Hepatocyte (in vitro differentiated cells): ENCODE measurements at places on chromosomes 2 and 18. TPM values are rescaled to one million over a fixed set of nuclear protein-coding genes. Genes with fewer than 3 reads are reported as not detected.

SH3RF3 gene
- total RNA-seq = 1.9 and 2.1 TPM in 2 replicates

IFIH1 gene
- total RNA-seq = 6.2 and 10.1 TPM in 2 replicates

PRKAG3 gene
- total RNA-seq = not detected in 2 replicates

KIF1A gene
- 16.5 and 28.2 TPM in 2 replicates for total RNA-seq

VIL1 gene
- 218 and 261 TPM in 2 replicates for total RNA-seq

CFAP65 gene
- total RNA-seq = 0.03 and 0.12 TPM in 2 replicates

LRP1B gene
- total RNA-seq = 1.8 and 2.0 TPM in 2 replicates

CWC22 gene
- total RNA-seq = 17.6 and 19.3 TPM in 2 replicates

DNA sequence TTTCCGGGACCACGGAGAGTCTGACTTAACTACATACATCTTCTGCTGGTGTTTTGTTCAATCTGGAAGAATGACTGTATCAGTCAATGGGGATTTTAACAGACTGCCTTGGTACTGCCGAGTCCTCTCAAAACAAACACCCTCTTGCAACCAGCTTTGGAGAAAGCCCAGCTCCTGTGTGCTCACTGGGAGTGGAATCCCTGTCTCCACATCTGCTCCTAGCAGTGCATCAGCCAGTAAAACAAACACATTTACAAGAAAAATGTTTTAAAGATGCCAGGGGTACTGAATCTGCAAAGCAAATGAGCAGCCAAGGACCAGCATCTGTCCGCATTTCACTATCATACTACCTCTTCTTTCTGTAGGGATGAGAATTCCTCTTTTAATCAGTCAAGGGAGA lies 23.1 kb downstream of the ICOS start:
- no peak overlapping the region for H3K4me3 ChIP-seq
- no peaks in the 10 kb centered on the region for H3K4me1 ChIP-seq
- H3K36me3 ChIP-seq = no peaks in the 10 kb centered on the region
- DNase-seq = no peak

DNA sequence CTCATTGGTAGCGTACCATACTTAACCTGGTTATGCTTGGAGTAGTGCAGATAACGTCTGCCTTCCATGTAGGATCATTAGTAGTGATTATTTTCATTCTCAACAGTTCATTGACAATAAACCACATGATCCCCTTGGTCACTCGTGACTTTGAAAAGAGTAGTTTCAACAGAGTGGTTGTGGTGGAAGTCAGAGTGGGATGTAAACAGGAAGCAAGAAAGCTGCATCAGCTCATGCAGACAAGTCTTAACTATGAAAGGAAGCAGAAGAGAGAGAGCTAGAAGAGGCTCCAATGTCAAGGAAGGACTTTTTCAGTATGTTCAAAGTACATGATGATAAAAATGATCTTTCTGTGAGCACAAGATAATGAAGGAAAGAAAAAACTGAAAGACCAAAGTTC lies 287.4 kb downstream of the MBD2 start:
- H3K4me3 ChIP-seq = no peak overlapping the region
- DNase-seq = no peak
- H3K36me3 ChIP-seq = no peaks in the 10 kb centered on the region
- H3K4me1 ChIP-seq = no peaks in the 10 kb centered on the region
- H3K27me3 ChIP-seq = no peaks in the 10 kb centered on the region

DNA sequence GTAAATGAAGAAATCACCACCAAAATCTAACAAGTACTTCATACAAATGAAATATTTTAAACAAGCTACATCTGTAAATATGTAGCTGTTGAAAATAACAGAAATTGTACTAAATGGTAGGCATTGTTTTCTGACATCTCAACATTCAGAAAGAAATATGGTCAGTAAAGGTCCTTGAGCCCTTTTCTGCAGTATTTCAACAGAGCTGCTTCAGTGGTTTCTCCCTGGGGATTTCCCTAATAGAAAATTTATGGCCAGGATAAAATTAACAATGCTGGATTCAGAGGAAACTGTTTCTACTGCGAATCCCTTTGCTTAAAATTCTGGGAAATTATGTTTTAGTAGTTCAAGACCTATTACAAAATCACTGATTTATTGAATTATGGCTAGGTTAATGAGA lies 256.6 kb downstream of the PIEZO2 start:
- no peaks in the 10 kb centered on the region for H3K36me3 ChIP-seq
- H3K4me3 ChIP-seq = no peak overlapping the region
- no peak for DNase-seq

DNA sequence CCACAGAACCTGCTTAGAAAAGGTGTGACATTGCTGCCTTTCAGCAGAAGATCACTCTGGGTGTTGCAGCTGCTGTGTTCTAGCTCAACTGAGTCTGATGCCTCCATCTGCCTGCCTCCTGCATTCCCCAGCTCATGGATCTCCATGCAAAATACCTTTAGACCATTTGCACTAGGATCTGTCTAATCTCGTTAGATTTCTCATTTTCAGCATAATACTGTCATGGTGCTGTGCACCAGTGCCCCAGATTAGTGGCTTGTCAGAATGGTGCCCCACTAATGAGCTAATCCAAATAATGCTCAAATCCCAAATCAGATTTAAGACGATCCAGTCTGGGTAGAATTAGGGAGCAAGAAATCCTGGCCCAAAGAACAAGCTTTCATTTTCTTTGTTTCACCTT lies 284.4 kb upstream of the PARD3B start:
- H3K27ac ChIP-seq = no peak overlapping the region
- H3K4me3 ChIP-seq = no peak overlapping the region
- H3K4me1 ChIP-seq = peaks cover 8% of the 10 kb centered on the region
- H3K27me3 ChIP-seq = peaks cover 4% of the 10 kb centered on the region
- DNase-seq = no peak

DNA sequence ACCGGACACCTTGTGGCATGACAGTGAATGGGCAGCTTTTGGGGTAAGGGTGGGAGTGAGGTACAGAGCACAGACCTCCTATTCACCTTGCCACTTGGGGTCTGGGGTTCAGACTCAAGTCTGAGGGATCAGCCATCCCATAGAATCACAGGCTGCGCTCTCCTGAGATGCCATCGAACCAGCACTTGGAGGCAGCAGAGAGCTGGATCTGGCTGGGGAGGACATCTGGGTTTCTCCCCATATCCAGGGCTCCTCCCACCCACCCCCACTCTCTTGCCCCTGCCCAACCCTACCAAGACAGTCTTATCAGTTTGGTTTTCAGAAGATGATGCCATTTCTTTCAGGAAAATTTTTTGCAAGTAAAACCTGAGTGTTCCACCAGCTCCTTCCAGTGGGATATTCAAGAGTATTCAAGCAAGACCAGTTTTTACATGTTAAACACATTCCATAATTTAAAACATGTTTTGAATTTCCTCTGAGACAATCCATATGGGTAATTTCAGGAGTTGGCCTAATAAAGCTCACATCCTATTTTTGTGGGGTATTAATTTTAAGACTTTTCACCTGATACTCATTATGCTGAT lies 29.2 kb upstream of the TEX44 start:
- no peaks in the 10 kb centered on the region for H3K4me1 ChIP-seq
- H3K36me3 ChIP-seq = no peaks in the 10 kb centered on the region
- H3K4me3 ChIP-seq = no peak overlapping the region
- H3K27ac ChIP-seq = no peak overlapping the region
- H3K27me3 ChIP-seq = no peaks in the 10 kb centered on the region

- no peaks in the 10 kb centered on the region for H3K36me3 ChIP-seq
- no peak for DNase-seq
- no peaks in the 10 kb centered on the region for H3K27me3 ChIP-seq
- no peak overlapping the region for H3K27ac ChIP-seq
- H3K4me1 ChIP-seq = peaks cover 3% of the 10 kb centered on the region
- no peak overlapping the region for H3K4me3 ChIP-seq
These were observed 59.2 kb downstream of the RPL37A start for GRCh38 chr2:216557820-216558219.

DNA sequence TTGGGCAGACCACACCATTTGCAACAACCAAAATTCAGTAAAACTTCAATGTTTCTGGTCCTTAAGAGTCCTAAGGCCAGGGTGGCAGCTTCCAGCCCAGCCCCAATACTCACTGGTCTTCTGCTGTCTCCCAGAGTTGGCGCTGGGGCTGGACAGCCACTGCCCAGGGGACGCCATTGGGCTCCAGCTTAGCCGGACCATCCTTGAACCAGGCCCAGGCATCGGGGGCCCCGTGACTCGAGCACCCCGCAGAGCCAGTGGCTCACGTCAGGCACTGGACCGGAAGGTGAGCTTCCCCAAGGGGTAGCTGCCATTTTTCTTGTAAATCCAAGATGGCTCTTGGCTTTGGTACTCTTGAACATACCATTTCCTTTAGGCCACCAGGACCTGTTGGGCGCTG lies 21.8 kb downstream of the SNED1 start:
- no peaks in the 10 kb centered on the region for H3K27me3 ChIP-seq
- no peak overlapping the region for H3K27ac ChIP-seq

DNA sequence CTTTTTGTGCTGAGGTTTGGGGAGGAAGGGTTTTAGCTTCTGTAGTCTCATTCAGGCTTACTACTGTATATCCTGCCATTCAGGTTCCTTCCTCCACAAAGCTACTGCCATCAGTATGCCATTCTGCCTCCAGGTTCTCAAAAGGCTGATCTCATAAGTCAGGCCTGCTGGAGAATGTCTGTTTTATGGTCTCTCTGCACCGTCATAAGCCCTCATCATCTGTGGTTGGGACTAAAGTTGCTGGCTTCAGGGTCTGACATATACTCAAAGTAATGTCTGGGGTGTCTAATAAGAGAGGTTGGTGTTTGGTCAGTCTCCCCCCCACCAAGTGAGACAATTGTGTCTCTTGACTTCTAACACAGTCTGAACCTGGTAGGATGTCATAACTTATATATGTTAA lies 36.2 kb upstream of the CCBE1 start:
- no peak overlapping the region for H3K4me3 ChIP-seq
- no peaks in the 10 kb centered on the region for H3K36me3 ChIP-seq
- no peak for DNase-seq
- H3K4me1 ChIP-seq = no peaks in the 10 kb centered on the region

GRCh38 chr2:182594286-182594685 lies 121.8 kb upstream of the DNAJC10 start:
- no peaks in the 10 kb centered on the region for H3K36me3 ChIP-seq
- H3K4me1 ChIP-seq = no peaks in the 10 kb centered on the region
- H3K4me3 ChIP-seq = no peak overlapping the region
- no peak for DNase-seq
- no peak overlapping the region for H3K27ac ChIP-seq

- DNase-seq = no peak
- peaks cover 3% of the 10 kb centered on the region for H3K4me1 ChIP-seq
These were observed 96.4 kb downstream of the COBLL1 start for GRCh38 chr2:164745012-164745797.

- no peaks in the 10 kb centered on the region for H3K4me1 ChIP-seq
- no peaks in the 10 kb centered on the region for H3K36me3 ChIP-seq
- H3K4me3 ChIP-seq = no peak overlapping the region
- DNase-seq = no peak
- H3K27me3 ChIP-seq = no peaks in the 10 kb centered on the region
These were observed 59.8 kb downstream of the AKAIN1 start for GRCh38 chr18:5137261-5137660.

DNA sequence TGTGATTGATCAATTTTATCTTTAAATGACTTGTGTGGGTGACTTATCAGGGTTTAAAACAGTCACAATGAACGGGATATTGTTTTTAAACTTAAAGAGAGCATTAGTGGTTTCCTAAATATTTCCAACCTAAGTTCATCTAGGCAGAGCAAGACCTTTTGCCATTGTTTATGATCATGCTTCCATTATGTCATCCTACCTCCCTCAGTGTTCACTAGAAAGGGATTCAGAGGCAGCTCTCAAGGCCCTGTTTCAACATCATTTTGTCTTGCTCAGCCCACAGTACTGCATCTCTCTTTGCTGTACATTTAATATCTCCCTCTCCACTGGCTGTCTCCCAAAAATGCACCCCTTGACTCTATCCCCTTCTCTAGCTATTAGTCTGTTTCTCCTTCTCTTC lies 21.5 kb upstream of the PELI1 start:
- no peak overlapping the region for H3K27ac ChIP-seq
- DNase-seq = no peak
- H3K36me3 ChIP-seq = no peaks in the 10 kb centered on the region
- H3K4me1 ChIP-seq = no peaks in the 10 kb centered on the region

DNA sequence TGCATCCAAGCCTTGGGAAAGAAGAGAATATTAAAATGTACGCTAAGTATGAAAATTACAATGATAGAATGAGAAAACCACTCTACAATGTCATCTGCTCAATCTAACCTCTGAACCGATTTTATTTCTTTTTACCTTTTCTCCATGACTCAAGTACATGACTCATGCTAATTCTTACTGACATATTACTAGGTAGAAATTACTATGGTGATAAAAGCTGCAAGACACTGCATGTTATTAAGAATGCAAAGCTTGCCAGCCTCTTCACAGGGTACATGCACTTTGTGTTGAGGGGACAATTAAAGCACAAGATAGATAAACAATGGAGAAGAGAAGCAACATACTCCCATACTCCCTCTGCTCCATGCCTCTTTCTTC lies 20.7 kb downstream of the SFT2D3 start:
- H3K4me1 ChIP-seq = no peaks in the 10 kb centered on the region
- no peaks in the 10 kb centered on the region for H3K36me3 ChIP-seq
- no peak overlapping the region for H3K4me3 ChIP-seq
- no peaks in the 10 kb centered on the region for H3K27me3 ChIP-seq
- no peak overlapping the region for H3K27ac ChIP-seq
- no peak for DNase-seq

GRCh38 chr2:224584111-224584784 lies 915 bp downstream of the CUL3 start:
- no peaks in the 10 kb centered on the region for H3K36me3 ChIP-seq
- peak overlapping the region; percentile 89 for H3K4me3 ChIP-seq
- peak overlapping the region; percentile 83 for H3K27ac ChIP-seq
- H3K4me1 ChIP-seq = peaks cover 23% of the 10 kb centered on the region

GRCh38 chr2:85414761-85415553 lies 3.6 kb upstream of the SH2D6 start:
- H3K27me3 ChIP-seq = no peaks in the 10 kb centered on the region
- H3K27ac ChIP-seq = peak overlapping the region; percentile 85
- no peak for DNase-seq
- H3K4me3 ChIP-seq = no peak overlapping the region
- peaks cover 36% of the 10 kb centered on the region for H3K4me1 ChIP-seq

DNA sequence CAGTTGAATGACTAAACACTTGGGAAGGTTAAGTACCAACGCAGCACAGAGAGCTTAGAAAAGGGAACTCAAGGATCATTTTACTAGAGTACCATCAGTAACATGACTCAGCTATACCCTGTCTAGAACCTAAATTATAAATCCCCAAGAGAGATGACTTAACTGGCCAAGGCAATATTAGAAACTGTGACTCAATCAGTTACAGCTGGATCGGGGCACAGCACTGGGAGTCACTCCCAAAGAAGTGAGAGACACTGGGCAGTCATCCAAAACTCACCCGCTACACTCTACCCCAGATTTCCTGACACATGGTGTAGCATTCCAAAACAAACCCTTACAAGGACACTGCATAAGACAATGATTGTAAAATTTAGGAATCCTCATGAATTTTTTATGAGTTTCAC lies 17.7 kb downstream of the IWS1 start:
- H3K36me3 ChIP-seq = peaks cover 4% of the 10 kb centered on the region
- H3K27ac ChIP-seq = peak overlapping the region; percentile 44
- no peaks in the 10 kb centered on the region for H3K27me3 ChIP-seq
- H3K4me3 ChIP-seq = no peak overlapping the region

DNA sequence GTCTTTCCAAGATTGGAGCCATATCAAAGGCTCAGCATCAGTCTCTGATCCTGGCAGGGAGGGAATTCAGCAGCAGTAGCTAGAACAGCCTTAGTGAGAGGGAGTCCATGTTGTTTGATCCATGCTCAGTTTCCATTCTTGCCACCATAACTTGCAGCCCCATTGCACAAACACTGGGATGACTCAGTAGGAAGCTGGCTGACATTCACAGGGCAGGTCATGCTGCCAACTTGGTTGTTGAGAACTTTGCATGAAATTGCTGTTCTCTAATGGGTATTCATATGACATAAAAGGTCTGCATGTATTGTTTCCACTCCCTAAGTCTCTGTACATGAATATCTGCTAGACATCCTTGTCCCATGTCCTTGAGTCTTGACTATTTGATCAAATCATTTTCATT lies 29.9 kb upstream of the STAT4 start:
- peaks cover 14% of the 10 kb centered on the region for H3K4me1 ChIP-seq
- no peak overlapping the region for H3K4me3 ChIP-seq
- no peaks in the 10 kb centered on the region for H3K27me3 ChIP-seq
- no peaks in the 10 kb centered on the region for H3K36me3 ChIP-seq
- H3K27ac ChIP-seq = no peak overlapping the region
